T-cell (primary cell): ENCODE measurements at places on chromosomes 2 and 18.

- no peak for DNase-seq
Measured at GRCh38 chr2:172481507-172482262, 54.3 kb downstream of the ITGA6 start.

GRCh38 chr2:227789803-227790202, 23.8 kb upstream of the CCL20 start:
- DNase-seq: no peak

- no peak for DNase-seq
Measured at GRCh38 chr2:27891673-27892105, 1.2 kb downstream of the BABAM2 start.

DNA sequence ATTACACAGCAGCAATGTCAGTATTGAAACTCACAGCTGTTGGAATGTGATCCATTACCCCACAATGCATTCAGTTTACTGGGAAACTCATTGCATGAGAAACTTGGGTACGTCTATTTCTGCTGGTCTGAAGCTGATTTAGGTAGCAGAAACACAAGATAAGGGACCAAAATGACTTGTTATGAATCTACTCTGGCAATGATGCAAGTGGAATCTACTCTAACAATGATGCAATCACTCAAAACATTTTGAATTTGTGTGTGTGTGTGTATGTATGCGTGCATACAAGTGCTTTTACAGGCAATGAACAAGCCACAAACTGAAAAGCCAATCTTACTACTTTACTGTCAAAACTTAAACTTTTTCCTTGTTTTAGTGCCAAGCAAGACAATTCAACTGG, 406.7 kb downstream of the ADCYAP1 start:
- no peak for DNase-seq

- DNase-seq: no peak
Measured at GRCh38 chr2:2913601-2914120, 464.0 kb downstream of the EIPR1 start.

- DNase-seq: no peak
Measured at GRCh38 chr2:157440404-157441071, 3.4 kb downstream of the CYTIP start.
